ENCODE measurements at places on chromosomes 2 and 18.

DNA sequence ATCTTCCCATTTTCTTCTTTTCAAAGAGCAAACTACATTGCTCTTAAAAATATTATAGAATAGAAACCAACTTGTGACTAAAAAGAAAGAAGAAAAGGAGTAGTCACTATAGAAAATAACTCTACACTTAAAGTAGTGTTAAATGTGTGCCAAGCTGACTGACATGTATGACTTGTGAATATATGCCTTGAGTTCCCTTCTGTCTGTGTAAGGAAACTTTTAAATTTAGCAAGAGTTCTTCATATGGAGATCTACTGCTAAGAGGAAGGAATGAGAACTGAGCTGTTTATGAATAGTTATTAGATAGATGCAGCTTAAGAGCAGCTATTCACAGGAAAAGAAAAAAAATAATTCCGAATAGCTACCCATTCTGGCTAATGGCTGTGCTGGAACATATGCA is 1221.7 kb upstream of the ZEB2 start:
- DNase-seq, result no peak

- no peak for DNase-seq
These were observed 16.4 kb upstream of the TUBB6 start for GRCh38 chr18:12291690-12292089.

DNA sequence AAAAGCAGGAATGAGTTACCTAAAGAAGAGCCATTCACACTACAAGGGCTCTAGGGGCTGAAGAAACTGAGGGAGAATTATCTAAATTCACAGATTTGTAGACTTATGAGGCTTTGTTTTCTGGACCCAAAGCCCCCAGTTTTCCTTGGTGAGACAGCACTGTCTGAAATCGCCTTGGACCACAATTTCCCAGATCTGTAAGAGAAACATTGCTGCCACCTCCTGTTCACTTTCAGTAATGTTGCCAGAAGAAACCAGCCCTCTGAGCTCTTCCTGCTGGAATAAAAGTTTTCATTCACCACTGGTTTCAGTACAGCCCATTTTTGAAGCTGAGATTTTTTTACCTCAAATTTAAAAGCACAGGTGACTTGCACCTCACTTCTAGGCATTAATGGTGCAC is 169.2 kb downstream of the CDH20 start:
- no peak for DNase-seq

DNA sequence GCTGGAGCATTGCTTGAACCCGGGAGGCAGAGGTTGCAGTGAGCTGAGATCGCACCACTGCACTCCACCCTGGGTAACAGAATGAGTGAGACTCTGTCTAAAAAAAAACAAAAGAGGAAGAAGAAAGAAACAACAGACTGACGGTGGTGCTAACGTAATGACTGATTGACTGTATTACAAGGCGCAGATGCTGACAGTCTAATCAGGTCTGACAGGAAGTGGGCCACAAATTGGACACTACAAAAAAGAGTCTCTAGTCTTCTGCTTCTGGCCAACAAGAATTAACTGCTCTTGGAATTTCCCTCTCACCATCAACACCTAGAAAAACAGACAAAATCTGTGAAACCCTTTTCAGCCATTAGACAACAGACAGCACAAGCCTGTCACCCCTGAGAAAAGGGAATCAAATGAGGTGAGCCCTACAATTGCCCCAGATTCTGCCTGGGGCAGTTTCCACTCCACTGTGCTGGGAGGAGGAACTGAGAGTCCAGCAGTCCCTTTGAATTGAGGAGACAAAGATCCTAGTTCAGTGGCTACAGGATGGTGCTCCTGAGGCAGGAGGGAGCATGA is 43.3 kb downstream of the SNED1 start:
- DNase-seq, result no peak

DNA sequence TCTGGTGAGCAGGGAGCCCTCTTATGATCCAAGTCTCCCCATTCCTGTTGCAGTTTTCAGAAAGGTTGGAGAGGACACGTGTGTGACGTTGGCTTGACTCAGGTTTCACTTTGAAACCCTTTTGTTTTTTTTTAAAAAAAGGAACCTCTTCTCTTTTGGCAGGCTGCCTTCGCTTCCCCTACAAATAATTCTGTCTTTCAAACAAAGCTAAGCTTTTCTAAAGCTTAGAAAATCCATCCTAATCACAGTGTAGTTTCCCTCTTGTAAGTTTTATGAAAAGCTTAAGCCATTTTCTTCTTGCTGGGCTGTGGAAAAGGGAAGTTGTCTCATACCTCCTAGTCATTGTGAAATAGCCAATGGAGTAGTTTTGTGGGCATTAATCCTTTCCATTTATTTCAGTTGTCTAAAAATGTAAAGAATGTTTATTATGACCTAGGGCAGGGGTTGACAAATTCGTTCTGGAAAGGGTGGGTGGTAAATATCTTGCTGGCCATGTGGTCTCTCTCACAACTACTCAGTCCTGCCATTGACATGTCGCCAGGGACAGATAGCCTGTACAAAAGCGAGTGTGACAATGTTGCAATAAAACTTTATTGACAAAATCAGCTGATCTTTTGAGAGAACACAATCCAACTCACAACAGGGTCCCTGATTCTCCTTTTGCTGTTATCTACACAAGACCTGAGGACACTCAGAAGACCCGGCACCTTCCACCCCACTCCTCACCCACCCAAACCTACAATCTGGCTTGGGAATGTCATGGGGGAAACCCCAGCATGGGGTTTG is 878.8 kb downstream of the RNF144A start:
- DNase-seq, result no peak

- no peak for DNase-seq
These were observed 15.5 kb downstream of the SPRED2 start for GRCh38 chr2:65416945-65417344.

DNA sequence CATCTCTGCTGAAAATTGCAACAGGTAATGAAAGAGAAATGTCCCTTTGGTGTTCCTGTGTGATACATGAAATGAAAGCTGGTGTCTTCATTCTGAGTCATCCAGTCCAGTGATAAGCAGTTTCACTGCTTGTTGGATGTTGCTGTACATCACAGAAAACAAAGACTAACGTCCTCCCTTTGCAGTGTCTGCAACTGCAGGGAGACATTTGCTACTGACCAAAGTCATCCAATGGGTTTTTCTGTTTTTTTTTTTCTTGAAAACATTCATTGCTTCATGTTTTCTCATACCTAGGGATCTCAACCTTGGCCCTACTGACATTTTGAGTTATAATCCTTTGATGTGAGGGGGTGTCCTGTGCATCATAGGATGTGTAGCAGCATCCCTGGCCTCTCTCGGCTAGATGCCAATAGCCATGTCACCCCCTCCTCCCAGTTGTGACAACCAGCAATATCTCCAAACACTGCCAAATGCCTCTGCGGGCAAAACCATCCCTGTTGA is 63.6 kb upstream of the FZD5 start:
- no peak for DNase-seq

- no peak for DNase-seq
These were observed 35.1 kb downstream of the MAPK4 start for GRCh38 chr18:50594942-50595341.

DNA sequence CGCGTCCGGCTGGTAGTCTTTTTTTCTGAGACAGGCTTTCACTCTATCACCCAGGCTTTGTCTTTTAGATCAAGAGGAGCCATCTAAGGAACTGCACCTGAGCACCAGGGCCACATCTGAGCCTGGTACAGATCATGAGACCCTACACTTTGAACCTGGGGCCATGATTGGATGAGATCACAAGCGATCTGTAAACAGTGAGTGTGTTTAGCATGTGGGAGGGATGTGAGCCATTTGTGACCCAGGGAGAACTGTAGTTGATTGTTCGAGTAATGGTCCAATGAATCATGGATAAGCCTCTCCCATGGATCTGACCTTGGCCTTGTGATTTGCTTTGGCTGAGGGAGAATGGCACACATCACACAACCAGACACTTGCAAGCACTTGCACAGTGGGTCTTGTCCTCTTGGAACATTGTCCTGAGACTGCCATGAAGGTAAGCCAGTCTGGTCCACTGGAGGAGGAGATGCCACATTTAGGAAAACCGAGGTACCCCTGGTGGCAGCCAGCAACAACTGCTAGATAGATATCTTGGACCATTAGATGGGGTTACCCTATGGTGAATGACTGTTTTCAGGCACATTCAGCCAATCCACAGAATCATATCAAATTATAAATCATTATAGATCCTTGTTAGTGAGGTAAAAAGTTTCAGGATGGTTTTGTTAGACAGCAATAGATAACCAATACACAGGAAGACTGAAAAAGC is 19.5 kb upstream of the DTNB start:
- DNase-seq, result no peak

- no peak for DNase-seq
These were observed 32.2 kb downstream of the SPATS2L start for GRCh38 chr2:200338692-200339091.

GRCh38 chr2:231613331-231613662 is 20.6 kb downstream of the TEX44 start:
- DNase-seq, result no peak

GRCh38 chr2:195536906-195537305 is 120.1 kb upstream of the SLC39A10 start:
- DNase-seq, result no peak
